ENCODE measurements at places on chromosomes 11 and 22.

- DNase-seq = no peak
- H3K4me1 ChIP-seq = peaks cover 15% of the 10 kb centered on the region
- no peaks in the 10 kb centered on the region for H3K27me3 ChIP-seq
- no peak overlapping the region for H3K4me3 ChIP-seq
- no peak overlapping the region for H3K27ac ChIP-seq
Observed at GRCh38 chr11:1490651-1491050, 4.1 kb upstream of the MOB2 start.

- H3K27me3 ChIP-seq = no peaks in the 10 kb centered on the region
Observed at GRCh38 chr11:83545494-83546260, 259.5 kb upstream of the CCDC90B start.

DNA sequence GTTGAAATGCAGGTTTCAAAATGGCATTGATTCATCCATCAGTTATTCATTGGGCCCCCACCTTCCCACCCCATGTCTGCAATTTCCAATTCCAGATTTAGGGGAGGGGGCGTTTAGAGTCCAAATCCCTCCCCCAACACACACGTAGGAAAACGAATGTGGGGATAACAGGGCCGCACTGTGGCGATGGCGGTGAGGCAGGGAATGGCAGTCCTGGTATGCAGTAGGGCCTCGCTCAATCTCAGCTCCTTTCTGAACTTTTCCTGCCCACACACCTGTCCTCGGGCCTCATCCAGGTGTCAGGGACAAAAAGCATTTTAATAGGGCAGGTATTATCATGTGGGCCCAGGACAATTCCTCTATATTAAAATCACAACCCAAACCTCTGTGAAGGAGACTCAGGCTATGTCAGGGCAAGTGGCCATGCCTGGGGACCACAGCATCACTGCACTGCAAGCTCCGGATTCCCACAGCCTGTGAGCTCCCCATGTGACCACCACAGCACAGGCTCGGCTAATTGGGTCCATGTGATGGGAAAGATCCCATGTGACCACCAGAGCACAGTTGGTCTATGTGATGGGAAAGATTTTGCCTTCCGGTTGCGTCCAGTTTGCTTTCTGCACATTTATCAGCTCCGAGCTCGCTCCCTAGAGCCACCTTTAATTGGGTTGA lies 44.5 kb downstream of the RTL6 start:
- H3K27ac ChIP-seq = no peak overlapping the region
- H3K4me3 ChIP-seq = no peak overlapping the region
- DNase-seq = no peak
- H3K27me3 ChIP-seq = no peaks in the 10 kb centered on the region
- no peaks in the 10 kb centered on the region for H3K36me3 ChIP-seq

GRCh38 chr22:40178417-40179409 lies 988 bp downstream of the TNRC6B start:
- peak overlapping the region; percentile 86 for H3K27ac ChIP-seq
- H3K4me3 ChIP-seq = peak overlapping the region; percentile 40
- DNase-seq = no peak
- H3K4me1 ChIP-seq = peaks cover 29% of the 10 kb centered on the region

DNA sequence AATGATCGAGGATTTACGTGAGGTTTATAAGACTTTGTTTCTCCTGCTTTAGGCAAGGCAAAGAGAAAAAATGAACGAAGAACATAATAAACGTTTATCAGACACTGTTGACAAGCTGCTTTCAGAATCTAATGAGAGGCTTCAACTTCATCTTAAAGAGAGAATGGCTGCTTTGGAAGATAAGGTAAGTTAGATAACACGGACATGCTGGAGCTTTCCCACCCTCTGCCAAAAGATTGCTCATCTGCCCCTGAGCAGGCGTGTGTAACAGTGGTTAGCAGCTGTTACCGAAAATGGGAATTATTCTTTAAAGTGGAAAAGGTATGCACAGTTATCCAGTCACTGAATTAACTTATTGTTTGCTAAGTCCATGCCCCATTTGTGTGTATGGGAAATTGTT lies 62.8 kb upstream of the CTTN start:
- no peak overlapping the region for H3K4me3 ChIP-seq
- H3K36me3 ChIP-seq = no peaks in the 10 kb centered on the region
- H3K27me3 ChIP-seq = no peaks in the 10 kb centered on the region
- H3K27ac ChIP-seq = no peak overlapping the region
- H3K4me1 ChIP-seq = no peaks in the 10 kb centered on the region

- H3K36me3 ChIP-seq = peaks cover 21% of the 10 kb centered on the region
- DNase-seq = no peak
- no peaks in the 10 kb centered on the region for H3K27me3 ChIP-seq
- H3K27ac ChIP-seq = no peak overlapping the region
- H3K4me3 ChIP-seq = no peak overlapping the region
Observed at GRCh38 chr11:14449302-14449714, 50.3 kb downstream of the COPB1 start.
